ENCODE measurements at places on chromosomes 12 and 14.

GRCh38 chr14:68404652-68405183 is 388.1 kb downstream of the ZFP36L1 start:
- no peak for DNase-seq

DNA sequence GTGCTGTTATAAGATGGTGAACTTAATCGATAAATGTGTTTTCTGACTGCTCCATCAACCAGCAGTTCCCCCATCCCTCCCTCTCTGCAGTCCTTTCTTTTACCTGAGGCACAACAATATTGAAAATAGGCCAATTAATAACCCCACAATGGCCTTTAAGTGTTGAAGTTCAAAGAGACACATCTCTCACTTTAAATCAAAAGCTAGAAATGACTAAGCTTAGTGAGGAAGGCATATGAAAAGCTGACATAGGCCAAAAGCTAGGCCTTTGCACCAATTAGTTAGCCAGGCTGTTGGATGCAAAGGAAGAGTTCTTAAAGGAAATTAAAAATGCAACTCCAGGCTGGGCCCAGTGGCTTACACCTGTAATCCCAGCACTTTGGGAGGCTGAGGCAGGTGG is 43.7 kb downstream of the SAV1 start:
- DNase-seq = no peak

DNA sequence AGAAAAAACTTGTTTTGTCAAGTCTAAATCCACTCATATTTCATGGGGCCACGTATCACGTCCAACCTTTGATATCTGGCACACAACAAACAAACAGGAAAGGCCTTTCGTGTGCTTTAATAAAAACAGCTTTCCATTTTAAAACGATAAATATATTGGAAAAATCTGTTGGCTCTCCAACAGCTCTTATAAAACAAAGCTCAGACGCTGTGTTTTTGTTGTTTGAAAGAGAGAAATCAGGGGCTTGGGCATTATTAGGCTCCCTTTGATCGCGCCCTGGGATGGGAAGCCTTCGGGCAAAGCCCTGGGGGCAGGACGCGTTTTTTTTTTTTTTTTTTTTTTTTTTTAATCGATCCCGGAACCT is 429 bp upstream of the PLEKHA5 start:
- DNase-seq = no peak

- no peak for DNase-seq
These were observed 143.0 kb downstream of the KCNA5 start for GRCh38 chr12:5186715-5187114.

GRCh38 chr12:6272300-6273204 is 37.9 kb upstream of the PLEKHG6 start:
- DNase-seq = no peak

- DNase-seq = peak; percentile 68
These were observed 32.7 kb downstream of the CCDC175 start for GRCh38 chr14:59543873-59544272.

- peak; percentile 82 for DNase-seq
These were observed 22.2 kb downstream of the MANSC1 start for GRCh38 chr12:12327802-12328201.

DNA sequence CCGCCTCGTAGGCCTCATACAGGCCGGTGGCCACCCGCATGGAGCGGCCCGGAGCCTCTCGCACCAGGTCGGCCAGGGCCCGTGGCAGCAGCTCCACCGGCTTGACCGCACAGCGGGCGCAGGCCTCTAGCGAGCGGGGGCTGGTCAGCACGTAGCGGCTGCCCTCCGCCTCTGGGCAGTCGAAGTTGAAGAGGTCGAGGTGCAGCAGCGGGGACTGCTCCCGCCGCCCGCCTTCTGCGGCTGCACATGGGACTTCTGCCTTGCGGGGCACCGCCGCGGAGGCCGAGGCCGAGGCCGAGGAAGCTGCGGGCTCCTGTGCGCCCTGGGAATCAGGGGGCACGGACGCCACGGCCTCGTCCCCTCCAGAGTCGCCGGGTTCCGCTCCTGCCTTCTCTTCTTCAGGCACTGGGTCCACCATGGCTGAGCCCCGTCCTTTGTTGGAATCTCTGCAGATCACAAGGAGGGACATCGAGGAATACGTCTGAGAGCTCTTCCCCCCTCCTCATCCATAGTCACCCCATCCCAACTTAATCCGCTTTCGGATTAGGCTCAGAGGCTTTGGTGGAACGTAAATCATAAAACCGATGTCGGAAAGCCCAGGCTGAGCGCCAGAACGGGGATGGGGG is 1.4 kb downstream of the CCDC177 start:
- DNase-seq = no peak

- no peak for DNase-seq
These were observed 37.2 kb downstream of the EP400 start for GRCh38 chr12:131986910-131987309.

DNA sequence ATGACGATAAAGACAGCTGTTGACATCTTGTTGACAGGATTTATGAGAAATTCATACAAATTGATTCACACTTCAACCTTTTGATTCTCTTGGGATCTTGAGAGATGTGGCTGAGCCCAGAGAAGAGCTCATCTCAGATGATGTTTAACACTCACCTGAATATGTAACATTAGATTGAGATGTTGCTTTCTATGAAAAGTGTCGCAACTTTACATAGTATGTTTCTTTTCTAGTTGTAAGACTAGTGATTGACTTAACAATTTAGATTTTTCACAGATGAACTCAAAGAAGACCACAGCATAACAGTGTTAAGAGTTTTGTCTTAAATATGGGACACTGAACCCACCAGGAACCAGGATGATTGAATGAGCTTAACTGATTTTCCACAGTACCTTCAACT is 40.6 kb upstream of the P2RX7 start:
- DNase-seq = no peak

DNA sequence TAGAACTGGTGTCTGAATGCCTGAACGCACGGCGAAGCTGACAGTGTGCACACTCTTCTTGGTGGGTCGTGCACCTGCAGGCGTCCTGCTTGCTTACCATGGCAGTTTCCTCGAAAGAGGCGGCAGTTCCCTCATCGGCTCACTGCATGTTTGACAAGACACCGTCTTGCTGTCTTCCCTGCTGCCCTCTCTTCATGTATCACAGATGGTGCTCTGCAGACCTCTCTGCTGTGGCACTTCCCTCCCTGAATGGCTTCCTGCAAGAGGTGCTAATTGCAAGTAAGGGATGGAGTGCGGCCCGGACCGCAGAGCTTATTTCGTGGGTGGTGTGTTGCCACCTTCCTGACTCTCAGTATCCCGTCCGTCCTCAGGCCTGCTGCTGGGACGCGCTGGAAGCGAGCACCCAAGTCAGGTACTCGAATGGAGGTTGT is 156.7 kb upstream of the RTL1 start:
- no peak for DNase-seq

- peak; percentile 88 for DNase-seq
These were observed 456.2 kb downstream of the FOXG1 start for GRCh38 chr14:29222671-29223268.

GRCh38 chr14:34649344-34649743 is 19.4 kb upstream of the SNX6 start:
- DNase-seq = no peak

- no peak for DNase-seq
These were observed 892.4 kb downstream of the RPS29 start for GRCh38 chr14:48693793-48694192.

DNA sequence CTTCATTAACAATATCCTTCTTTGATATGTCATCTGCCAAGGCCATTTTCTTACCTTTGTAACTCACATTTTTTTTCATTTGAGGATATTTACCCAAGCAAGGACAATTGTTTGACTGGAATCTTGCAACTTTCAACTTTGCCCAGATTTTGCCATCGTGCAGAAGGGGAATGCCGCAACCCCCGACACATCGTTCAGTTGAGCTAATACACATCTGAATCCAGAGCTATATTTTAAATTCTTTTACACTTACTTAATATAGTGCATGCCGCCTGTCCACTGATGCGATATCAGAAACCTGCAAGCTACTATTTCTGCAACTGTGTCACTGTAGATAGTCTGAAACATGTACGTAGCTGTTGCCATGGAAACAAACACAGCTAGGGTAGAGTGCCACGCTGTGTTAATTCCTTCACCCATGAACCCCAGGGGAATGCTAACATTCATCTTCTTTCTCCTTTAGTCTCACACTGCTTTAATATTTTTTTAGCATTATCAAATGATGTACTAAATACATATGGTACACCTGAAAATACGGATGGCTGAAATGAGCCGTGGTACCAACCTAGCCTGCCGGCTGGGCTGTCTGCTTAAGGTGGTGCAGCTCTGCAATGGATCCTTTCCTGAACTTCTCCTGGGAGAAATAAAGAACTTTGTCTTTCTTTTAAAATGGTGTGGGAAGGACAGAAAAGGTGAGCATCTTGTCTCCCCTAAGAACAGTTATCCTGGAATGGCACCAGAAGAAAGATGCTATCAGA is 77.0 kb upstream of the FOXN3 start:
- DNase-seq = peak; percentile 50

- no peak for DNase-seq
These were observed 883.7 kb upstream of the TMEM132C start for GRCh38 chr12:127383281-127383680.

DNA sequence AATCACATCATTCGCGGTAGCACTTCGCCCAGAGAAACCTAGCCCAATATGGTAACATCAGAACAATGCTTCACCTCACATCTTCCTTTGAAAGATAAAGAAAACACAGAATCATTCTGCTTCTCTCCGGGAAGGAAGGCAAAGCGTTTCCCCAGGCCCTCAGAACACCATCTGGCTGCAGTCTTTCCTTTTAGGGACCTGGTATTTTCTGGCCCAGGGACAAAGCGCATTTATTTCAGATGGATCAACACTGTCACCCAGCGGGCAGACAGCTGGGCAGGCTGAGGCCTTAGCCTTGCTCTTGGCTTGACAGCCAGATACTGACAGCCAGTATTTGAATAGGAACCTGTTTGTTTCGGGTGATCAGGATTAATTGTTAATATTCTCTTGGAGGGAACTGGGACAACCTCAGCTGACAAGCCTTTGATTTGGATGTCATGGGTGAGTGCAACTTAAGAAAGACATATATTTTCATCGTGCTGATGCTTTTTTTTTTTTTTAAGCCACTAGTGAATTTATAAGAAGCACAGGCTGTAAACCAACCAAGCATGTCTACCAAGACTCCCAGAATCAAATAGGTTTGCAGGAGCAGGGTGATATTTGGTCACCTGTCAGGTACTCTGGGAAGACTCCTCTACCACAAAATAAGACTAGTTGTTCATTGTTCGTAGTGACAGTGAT is 118.9 kb downstream of the VEZT start:
- peak; percentile 76 for DNase-seq

DNA sequence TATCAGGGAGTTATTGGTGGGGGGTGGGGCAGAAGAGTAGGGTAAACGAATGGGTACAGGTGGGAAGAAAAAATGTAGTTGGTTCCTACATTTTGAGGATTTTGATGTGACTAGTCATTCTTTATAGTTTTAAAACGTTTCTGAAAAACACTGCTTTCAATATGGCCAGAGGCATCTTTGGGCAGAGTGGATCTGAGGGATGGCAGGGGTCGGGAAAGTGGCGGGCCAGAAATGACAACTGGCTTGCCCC is 527 bp upstream of the ATP23 start:
- no peak for DNase-seq

- DNase-seq = peak; percentile 100
These were observed at the start of gene CDCA3 for GRCh38 chr12:6851153-6851920. Gene CDCA3 (minus strand): TSS chr12:6851286. CDS start chr12:6850952, 334 bp downstream.

DNA sequence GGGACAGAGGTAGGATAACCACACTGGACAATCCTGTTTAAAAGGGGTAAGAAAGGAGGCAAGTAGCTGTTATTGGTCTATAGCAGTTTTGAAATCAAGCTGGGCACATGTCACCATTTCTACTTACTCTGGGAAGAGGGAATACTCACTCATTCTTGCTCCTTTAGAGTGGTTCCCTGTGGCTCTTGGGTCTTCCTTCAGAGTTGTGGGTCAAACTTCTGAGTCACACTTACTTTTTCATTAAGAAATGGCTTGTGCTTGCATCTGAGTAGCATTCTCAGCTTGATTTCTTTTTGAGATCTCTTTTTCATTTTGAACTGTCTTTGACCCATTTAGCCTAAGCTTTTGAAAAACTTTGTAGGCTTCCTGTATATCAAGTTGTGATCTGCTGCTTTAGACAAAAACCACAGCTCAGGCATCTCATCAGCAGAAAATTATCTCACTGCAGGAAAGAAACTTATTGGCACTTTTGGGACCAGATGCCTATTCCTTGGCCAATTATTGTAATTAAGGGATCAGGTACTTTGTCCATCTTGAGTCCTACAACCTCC is 122.2 kb downstream of the AEBP2 start:
- DNase-seq = no peak

DNA sequence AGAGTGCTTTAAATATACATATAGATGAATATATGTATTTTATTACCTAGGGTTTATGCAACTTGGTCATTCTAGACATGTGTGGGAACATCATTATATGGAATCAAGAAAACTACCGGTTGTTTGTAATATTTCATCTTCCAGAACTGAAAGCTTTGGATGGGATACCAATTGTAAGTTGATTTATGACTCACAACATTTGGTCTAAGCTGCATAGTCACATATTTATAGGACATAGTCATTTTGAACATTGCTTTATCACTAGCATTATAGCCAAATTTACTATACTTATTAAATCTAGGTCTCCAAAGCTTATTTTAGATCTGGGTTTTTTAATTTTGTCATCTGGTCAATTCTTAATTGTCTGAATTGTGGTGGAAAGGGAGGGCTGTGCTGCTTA is 83.7 kb upstream of the PCNX4 start:
- no peak for DNase-seq

- no peak for DNase-seq
These were observed 143.7 kb downstream of the GPHN start for GRCh38 chr14:66651536-66652220.

DNA sequence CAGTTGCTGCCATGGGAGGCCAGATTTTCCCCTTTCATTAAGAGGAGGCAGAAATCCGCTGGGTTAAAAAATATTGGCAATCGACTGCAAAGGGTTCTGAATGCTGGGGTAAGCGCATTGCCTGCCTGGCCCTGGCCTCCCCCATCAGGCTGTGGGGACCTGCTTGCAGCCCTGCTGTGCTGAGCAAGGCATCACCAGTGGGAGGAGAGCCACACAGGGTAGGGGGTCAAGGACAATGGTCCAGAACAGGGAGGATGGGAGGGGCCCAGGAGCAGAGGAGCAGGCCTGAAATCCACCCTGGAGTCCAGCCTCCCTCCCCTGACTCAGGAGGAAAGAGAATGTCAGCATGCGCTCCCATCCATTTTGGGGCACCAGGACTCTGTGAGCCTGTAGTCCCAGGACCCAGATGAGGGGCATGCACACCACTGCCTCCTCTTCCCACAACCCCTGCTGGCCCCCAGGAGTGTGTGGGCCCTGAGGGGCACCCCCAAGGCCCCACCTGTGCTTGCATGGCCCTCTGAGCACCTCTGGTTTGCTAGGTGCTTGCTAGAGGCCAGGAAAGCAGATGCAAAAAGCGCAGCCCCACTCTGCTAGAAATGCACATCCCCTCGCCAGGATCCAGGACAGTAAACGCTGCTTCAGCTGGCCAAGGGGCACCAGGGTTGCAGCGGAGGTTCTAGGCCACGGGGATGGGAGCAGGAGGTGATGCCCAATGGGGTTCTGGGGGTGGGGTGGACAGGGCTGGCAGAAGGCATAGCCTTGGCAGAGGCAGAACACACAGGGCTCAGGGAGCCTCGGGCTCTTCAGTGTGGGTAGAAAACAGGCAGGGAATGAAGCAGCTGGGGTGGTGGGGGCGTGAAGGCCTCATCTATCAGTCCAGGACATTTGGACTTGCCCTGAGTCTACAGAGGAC is 14.6 kb downstream of the TESC start:
- DNase-seq = no peak

Data from NCI-H146 (cell line).